ENCODE measurements at places on chromosomes 4 and X.

DNA sequence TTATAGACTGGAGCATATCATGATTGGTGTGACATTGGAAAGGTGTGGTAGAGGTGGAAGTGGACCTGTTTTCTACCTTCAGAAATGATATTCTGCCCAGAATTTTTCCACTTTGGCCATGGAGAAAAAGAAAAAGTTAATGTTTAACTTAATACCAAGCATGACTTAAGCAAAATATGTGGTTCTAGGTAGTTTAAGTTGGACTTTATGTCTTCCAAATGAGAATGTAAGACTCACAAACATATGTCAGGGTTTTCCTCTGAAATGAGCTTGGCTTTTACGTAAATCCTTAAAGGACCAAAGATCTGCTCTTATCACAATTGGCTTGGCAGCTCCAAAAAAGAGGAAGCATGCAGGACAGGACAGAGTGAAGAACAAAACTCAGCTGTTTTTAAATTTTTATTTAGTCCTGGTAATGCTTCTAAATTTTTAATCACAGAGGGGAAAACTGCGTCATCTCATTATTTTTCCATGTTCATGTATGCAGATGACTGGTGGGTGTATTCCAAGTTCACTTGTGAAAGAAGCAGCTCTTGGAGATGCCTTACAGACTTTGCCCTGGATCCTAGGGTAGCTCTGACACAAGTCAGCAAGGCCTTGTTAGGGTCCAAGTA is 98.2 kb downstream of the ANK2 start:
- no peak for DNase-seq

DNA sequence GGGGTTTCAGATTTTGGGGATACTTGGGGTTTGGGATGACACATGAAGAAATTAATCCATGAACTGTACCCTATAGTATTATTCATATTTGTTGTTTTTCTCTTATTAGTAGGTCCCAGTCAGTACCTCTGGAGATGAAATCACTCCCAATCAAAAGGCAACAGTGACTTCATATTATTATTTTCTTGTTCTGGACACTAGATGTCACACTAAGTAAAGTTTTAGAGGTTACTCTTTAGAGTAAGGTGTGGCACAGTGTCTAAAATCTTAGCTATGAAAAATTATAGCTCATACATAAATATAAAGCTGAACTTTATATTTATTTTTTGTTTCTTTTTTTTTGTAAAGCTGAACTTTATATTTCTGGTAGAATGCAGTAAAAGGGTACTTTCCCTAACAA is 35.1 kb downstream of the FAM114A1 start:
- no peak for DNase-seq

GRCh38 chrX:112834031-112834845 is 6.4 kb downstream of the AMOT start:
- no peak for DNase-seq

GRCh38 chr4:72205831-72206230 is 174.0 kb downstream of the NPFFR2 start:
- DNase-seq, result no peak

DNA sequence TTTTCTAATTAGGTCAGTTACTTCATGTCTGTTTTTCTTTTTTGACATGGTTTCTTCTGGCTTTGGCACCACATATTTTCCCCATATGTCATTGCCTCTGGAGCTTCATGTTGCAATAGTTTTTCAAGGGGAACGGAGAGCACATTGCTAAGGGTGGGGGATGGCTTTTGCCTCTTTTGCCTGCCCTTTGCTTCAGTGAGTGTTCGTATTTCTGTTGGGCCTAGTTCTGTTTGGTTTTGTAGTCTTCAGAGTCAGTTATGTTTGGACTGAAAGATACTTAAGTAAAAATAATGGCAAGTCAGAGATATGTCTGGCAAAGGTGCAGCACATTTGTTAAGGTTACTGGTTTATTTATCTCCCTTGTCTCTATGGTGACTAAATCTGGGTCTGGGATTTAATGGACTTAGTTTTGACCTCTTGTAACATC is 29.1 kb downstream of the FHL1 start:
- DNase-seq, result no peak

GRCh38 chrX:41419082-41419481 is 28.1 kb upstream of the NYX start:
- DNase-seq, result no peak

- no peak for DNase-seq
Measured at GRCh38 chrX:54292755-54293154, 65.1 kb downstream of the WNK3 start.

DNA sequence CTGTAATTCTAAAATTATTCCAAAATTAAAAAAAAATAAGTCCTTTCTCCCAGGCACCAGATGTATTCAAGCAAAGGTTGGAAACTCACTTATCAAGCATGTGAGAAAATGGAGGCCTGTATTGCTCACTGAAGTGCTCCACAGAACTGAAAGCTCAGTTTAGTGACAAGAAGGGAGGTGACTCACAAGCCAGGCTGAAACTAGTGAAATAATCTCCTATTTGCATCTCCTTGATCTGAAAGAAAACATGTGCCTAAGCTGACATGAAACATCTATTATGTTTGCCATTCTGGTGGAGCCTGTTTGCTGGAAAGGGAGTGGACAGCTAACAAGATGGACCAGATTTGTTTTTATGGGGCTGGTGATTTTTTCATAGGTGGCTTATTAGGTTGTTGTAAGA is 54.0 kb upstream of the AMELX start:
- DNase-seq, result no peak

DNA sequence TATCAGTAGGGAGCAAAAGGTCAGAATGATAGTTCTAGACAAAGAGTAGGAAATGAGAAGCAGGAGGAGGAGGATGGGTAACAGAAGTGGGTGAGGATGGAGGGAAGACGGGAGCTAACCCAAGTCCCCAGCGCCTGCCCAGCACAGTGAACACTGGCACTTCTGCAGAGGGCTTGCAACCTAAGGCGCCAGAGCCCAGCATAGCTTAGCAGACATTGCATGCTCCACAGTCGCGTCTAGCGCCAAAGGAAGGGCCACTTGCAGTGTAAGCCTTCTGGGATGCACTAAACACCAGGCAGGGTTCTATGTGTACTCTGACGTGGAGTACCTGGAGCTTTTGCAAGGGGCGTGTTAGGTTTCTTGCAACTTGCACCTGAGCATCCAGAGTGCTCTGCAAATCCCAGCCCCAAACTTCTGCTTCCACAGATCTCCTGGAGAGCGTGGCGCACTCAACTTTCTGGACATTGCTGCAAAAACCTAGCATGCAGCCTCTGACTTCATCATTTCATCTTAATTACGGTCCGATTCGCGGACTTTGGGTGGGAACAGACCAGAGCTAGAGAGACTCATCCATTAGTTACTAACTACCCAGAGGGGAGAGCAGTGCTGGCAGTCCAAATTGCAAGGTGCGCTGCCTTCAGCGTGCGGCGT is 46.5 kb upstream of the NKAP start:
- no peak for DNase-seq

DNA sequence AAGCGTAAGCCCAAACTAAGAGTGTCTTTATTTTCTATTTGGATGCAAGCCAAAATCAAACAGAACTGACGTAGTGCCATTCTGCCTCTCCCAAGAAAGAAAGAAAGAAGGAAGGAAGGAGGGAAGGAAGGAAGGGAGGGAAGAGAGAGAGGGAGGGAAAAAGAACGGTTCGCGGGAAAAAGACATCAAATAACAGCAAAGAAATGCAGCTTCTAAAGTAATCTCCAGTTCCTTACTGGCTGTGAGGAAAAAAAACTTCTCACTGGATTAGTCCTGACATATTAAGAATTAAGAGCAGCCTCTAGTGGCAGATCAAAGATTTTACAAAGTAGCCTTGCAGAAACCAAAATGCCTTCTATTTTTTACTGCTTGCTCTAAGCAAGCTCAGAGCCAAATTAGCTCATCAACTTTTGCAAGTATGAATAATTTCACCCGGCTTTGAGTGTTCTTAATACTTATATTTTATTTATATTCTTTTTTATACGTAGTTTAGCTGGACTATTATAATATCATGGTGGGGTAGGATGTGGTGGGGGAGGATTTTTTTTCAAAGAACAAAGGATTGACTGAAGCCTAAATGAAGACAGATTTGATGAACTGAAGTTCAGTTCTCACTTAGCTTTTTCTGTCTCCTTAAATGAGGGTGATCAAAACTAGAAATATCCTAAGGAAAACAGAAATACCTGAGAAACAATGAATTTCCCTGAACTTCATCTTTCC is 36.6 kb downstream of the PITX2 start:
- DNase-seq, result no peak

GRCh38 chr4:16235209-16235608 is 8.9 kb upstream of the TAPT1 start:
- DNase-seq, result no peak

DNA sequence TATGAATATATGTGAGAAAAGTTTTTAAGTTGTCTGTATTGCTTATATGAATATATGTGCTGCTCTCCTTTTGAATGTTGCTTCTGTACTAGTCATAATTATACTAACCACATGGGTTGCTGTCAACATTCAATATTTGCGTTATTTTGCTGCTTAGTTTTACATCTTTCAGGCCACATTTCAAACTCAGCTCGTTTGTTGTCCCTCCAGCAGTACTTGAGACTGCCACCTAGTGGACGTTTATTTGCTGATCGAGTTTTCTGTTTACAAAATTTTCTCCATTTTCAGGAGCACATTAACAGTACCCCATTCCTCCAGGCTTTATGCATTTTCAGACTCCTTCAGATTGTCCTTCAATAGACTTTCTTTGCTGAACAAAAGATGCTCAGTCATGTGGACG is 75.8 kb downstream of the NUDT11 start:
- DNase-seq, result no peak

GRCh38 chrX:132443196-132444135 is 45.4 kb downstream of the MBNL3 start:
- DNase-seq, result no peak

- DNase-seq, result no peak
Measured at GRCh38 chr4:8257854-8258253, 11.7 kb upstream of the HTRA3 start.

- no peak for DNase-seq
Measured at GRCh38 chr4:189092581-189092980, 848.1 kb upstream of the FRG1 start.

DNA sequence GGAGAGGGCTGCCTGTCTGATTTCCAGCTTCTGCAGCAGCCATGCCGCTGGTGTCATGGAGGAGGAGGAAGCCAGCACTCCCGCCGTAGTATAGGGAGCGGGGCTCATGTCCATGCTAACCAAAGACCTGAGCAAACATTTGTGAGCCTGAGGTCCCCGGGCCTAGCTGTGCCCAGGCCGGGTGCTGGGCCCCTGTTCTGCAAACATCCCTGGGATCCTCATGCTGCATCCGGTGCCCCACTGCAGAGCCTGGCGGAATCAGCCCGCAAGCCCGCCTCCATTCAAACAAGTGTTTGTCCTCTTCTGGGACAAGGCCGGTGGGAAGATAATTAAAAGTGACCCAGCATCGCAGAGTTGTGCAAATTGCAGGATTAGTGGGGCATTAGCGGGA is 106.3 kb downstream of the SORCS2 start:
- DNase-seq, result no peak

DNA sequence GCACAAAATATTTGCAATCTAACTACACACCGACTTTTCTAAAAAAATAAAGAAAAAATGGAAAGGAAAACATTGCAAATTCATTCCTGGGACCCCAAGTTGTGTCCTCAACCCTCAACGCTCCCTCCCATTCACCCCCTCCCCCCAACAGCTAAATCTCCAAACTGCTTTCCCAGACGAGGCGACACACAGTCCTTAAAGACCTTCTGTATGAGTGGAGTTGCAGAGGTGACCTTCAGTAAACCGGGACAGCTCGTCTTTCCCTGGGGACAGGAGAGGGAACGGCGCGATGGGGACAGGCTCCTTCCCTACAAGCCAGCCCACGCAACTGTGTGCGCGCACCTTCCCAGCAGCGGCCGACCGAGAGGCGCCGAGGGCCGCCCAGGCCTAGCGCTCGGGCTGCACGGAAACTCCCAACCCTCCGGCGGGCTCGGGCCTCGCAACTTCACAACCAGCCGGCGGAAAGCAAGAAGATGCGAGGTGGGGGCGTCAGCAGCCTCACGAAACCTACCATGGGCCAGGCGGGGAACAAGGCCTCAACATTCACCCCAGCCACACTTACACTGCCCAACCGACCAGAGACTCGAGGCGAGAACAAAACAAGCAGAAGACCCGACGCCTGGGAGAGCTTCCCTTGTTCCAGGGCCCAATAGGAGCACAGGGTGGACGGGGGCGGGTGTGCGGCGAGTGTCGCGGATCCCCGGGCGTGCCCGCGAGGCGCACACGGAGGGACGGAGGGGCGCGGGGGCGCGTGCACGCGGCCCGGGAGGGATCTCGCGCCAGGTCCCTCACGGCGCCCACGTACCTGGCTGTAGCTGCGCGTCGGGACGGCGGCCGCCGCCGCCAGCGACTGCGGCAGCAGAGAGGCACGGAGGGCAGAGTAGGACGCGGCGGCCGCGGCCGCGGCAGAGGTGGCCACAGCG is 763 bp downstream of the GRSF1 start:
- DNase-seq, result no peak

- DNase-seq, result no peak
Measured at GRCh38 chr4:67430989-67431388, 114.3 kb downstream of the CENPC start.

GRCh38 chr4:53490965-53491622 is 100.2 kb downstream of the LNX1 start:
- DNase-seq, result no peak

DNA sequence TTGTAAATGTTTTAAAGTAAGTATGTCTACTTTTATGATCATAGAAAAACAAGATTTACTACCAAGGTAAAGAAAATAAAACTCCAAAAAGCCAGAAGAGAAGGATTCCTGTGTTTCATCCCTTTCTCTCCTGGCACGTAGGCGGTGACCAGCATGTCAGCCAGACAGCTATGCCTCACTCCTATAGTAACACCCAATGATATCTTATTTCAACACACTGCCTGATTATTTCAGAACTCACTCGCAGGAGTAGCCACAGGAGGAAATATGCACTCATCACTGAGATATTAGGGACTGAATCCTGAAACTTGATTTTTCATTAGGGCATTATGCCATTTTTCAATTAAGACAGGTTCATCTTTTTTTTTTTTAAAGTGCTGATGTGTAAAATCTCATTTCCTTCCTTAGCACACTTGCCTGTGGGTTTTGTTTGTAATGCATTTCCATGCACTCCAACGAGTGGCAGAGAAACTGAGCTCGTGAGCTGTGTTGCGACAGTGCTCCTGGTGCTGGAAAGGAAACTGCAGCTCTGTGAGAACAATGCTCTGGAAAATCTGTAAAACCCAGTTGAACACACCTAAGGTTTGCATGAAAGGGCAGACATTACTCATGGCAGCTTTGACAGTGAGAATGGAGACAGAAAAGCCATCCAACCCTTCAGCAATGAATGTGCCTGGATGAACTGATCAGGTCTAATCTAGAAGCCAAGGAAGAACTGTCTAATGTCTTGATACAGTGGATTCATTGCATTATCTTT is 18.2 kb downstream of the RAI2 start:
- DNase-seq, result no peak

GRCh38 chr4:30768277-30768676 is 48.1 kb downstream of the PCDH7 start:
- DNase-seq, result no peak

- no peak for DNase-seq
Measured at GRCh38 chr4:86354390-86354789, 5.5 kb downstream of the MAPK10 start.

- no peak for DNase-seq
Measured at GRCh38 chr4:15961781-15962510, 1.0 kb downstream of the FGFBP2 start.

Measured in iPS DF 6.9 (cell line).